ENCODE measurements at places on chromosomes 16 and 17. TPM values are rescaled to one million over a fixed set of nuclear protein-coding genes. Genes with fewer than 3 reads are reported as not detected.

ARL16 gene
- total RNA-seq = 23.3 TPM

MT1F gene
- total RNA-seq = 73.3 TPM

SLC13A5 gene
- not detected for total RNA-seq

DNA sequence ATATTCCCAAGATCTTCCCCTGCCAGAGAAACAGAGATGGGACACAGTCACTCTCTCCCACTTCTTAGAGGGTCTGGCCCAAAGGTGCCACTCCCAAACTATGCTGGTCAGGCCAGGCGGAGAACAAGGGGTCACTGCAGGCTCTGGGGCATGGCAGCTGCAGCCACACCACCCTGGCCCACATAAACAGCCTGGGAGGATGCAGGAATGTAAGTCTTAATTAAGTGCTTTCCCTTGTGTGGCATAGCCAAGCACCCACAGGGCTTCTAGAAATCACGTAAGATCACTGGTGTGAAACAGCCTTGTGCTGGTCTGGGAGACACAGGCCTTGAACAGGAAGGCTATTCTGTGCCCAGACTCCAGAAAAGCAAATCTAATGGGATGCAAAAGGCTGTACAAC is 31.5 kb downstream of the ABCC12 start:
- no peak for DNase-seq

KRTAP16-1 gene
- total RNA-seq = not detected

DNA sequence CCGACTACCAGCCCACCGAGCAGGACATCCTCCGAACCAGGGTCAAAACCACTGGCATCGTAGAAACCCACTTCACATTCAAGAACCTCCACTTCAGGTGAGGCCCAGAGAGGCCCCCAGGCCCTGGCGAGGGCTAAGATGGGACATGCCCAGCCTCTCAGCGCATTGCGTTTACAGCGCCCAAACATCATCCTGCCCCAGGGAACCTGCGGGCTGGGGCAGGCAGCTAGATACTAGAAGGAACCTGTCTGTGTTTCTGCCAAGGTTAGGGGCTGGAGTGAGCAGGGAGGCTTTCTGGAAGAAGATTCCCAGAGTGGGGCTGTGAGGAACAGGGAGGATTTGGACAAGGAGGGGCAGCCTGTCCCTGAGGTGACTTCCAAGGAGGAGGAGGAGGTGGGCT is 90.6 kb downstream of the AMFR start:
- DNase-seq = no peak

DNA sequence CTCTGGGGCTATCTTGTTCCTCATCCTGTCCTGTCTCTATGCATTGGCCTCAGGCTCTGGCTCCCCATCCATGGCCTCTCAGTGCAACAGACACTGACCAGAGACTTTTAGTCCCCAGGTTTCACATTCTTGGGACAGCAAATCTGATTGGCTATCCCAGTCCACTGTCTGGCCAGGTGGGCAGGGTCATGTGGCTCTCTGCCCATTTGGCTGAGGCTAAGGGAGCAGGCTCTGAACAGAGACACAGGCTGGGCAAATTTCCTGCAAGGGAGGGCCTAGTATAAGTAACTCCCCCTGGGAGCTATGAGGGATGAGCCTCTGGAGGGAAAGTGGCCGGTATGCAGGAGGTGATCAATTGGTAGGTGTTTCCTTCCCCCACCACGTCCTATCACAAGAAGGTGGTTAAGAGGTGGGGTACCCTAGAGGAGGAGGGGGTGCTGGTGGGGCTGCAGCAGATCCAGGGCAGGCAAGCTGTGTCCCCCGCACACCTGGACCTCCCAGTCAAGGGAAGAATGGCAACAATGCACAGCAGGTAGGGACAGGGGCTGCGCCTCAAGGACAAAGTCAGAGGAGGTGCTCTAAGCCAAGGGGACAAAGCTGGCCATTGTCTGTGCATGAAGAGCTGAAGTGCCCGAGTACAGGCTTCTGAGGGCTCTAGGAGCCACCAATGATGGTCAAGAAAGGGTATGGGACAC is 13.2 kb downstream of the XYLT2 start:
- no peak for DNase-seq

CCL1 gene
- total RNA-seq = not detected

DNA sequence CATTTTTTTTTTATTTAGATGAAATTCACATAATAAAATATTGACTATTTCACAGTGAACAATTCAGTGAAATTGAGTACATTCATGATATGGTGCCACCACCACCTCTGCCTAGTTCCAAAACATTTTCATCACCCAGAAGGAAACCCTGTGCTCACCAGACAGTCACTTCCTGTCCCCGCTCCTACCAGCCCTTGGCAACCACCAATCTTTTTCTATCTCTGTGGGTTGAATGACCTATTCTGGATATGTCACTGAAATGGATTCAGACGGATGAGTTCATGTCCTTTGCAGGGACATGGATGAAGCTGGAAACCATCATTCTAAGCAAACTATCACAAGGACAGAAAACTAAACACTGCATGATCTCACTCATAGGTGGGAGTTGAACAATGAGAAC is 40.5 kb downstream of the ATP2C2 start:
- DNase-seq = no peak

GRCh38 chr16:89700649-89701424 is 668 bp downstream of the SPATA2L start:
- DNase-seq = peak; percentile 92

DNA sequence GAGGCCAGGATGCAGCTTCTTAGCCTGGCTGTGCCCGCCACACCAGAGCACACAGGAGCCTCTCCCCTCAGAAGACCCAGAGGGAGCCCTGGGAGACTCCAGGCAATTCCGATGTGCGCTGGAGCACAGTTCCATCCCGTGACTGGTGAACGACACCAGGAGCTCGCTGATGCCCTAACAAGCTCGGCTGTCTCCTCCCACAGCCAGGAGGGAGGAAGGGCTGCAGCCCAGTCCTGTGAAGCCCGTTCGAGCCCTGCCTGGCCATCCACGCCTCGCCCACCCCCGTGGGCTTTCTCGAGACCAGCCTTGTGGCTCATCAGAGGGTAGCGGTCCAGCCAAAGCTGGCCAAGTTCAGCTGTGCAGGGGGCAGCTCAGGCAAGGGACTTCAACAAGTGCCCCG is 21.8 kb upstream of the RASD1 start:
- DNase-seq = no peak

- DNase-seq = no peak
Measured at GRCh38 chr16:20137194-20137593, 63.5 kb upstream of the GPR139 start.
